NCI-H345 (cell line): ENCODE measurements at places on chromosomes 2 and 18.

GRCh38 chr18:22778996-22779395 is 154.1 kb upstream of the RBBP8 start:
- peak; percentile 71 for DNase-seq

- DNase-seq: no peak
Measured at GRCh38 chr18:70046207-70046606, 98.5 kb upstream of the CD226 start.

DNA sequence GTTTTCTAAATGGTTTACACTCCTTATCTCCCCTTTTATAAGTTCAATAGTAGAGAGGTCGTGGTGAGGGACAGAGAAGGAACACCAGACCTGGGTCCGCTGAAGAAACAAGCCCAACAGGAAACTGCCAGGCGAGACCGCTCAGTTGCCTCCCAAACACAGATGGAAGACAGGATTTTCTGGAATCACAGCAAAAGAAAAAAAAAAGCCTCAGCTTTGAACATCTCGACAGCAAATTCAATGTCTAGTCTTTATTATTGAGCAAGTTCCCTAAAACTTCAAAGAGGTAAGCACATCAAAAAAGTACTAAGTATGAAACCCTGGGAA is 33.5 kb upstream of the GNAL start:
- no peak for DNase-seq

DNA sequence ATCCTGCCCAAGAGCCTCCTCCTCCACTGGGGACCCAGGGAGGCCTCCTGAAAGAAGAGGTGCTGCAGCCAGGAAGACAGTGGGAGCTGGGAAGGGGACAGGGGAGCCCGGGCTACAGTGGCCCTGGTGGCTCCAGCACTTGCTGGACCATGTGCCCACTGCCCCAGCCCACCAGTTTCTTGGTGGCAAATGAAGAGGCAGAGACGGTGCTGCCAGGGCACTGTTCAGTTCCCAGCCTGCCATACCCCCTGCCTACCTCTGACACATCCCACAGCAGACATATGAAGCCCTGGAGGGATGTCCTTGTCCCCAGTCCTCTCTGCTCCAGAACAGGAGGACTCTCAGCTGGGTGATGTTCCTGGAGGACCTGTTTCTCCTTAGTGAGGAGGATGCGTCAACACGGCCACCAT is 3.7 kb downstream of the RAMP1 start:
- no peak for DNase-seq

- DNase-seq: no peak
Measured at GRCh38 chr2:159046966-159047365, 78.5 kb downstream of the TANC1 start.

DNA sequence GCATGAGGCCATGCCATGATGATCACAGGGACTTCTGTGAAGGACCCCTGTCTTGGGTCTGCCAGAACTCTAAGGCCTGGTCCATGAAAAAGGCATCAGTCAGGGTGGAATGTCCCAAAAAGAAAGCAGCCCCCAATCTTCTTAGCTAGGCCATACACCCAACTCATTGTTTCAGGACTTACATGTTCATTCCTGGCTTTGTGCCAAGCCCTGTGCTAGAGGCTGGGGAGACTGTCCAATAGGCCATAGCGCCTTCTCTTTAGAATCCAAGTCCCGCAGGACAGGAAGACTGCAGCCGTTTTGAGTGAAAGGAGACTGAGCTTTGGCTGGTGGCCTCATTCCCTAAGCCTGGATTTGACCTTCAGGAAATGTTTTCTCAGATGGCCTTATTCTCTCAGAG is 247.3 kb downstream of the PRKCE start:
- DNase-seq: no peak

DNA sequence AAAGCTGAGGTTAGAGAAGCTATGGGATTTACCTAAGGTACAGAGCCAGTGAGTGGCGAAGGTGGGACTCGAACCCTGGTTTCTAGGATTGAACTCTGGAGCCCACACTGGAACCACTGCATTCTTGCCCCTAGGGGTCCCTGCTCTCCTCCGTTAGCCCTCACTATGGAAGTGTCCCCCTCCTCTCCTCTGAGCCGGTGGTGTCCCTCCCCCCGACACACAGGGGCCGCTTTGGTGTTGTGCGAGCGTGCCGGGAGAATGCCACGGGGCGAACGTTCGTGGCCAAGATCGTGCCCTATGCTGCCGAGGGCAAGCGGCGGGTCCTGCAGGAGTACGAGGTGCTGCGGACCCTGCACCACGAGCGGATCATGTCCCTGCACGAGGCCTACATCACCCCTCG is 8.5 kb upstream of the GMPPA start:
- DNase-seq: no peak

GRCh38 chr2:46461709-46462171 is 17.6 kb upstream of the TMEM247 start:
- DNase-seq: no peak

DNA sequence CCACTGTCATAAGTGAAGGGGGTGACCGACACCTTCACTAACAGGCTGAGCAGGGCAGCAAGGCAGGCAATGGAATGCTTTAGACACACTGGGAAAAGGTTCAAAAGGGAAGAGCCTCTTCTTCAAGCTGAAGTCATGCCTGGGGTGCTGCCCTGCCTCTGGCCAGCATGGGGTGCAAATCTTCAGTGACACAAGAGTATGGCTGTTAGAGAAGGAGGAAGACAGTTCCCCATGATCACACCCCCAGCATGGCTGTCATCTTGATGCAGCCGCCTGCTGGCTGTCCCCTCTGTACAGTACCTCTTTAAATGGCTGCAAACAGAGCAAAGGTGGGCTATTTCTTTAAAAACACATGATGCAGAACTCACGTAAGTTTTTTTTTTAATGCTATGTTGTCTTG is 71.9 kb downstream of the INPP4A start:
- no peak for DNase-seq

DNA sequence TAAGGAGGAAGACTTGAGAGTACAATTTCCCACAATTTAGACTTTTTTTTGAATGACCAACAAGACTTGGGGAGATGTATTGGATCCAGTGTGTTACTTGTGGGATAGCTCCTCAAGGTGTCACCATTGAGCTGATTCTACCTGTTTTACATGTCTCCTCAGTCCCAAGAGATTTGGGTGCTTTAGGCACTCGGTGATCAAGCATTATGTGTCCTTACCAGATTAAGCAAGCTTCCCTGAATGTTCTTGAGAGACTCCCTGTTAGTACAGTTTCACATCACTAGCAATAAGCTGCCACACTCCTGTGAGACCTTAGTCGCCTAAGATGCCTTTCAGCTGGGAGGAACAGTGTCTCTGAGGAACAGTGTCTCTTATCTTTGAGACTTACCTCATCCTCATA is 384.3 kb upstream of the SYT4 start:
- DNase-seq: peak; percentile 2

GRCh38 chr18:22088996-22089640 is 80.3 kb upstream of the GATA6 start:
- no peak for DNase-seq

GRCh38 chr2:204364860-204365535 is 180.3 kb upstream of the PARD3B start:
- no peak for DNase-seq

DNA sequence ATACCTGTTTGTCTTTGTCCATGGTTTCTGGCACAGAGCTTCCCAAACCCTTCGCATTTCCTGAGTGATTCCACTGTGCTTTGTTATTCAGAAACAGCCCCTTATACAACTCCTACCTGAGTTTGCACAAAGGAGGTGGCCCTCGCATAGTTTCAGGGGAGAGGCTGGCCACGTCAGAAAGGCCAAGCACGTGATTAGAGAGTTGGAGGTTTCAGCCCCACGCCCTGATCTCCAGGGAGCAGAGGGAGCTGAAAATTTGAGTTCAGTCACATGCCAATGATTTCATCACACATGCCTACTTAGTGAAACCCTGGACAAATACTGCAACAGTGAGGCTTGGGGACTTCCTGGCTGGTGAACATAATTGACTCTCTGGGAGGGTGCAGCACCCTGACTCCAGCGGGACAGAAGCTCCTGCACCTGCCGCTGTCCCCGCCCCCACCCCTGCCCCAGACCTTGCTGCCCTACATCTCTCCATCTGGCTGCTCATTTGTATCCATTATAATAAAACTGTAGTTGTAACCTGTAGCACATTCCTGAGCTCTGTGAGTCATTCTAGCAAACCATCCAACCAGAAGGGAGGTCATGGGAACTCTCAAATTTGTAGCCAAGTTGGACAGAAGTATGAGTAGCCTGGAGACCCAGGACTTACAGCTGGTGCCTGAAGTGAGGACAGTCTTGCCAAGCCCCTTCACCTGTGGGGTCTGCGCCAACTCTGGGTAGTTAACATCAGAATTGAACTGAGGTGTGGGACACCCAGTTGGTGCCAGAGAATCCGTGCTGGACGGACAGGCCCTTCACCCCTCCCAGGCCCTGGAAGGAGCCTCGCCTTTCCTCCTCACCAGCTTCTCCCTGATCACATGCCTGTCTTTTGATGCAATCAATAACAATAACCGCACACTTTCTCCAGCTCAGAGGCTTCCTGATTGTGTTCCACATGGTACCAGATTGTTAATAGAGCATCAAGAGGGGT is 224.3 kb downstream of the ANAPC1 start:
- DNase-seq: no peak

DNA sequence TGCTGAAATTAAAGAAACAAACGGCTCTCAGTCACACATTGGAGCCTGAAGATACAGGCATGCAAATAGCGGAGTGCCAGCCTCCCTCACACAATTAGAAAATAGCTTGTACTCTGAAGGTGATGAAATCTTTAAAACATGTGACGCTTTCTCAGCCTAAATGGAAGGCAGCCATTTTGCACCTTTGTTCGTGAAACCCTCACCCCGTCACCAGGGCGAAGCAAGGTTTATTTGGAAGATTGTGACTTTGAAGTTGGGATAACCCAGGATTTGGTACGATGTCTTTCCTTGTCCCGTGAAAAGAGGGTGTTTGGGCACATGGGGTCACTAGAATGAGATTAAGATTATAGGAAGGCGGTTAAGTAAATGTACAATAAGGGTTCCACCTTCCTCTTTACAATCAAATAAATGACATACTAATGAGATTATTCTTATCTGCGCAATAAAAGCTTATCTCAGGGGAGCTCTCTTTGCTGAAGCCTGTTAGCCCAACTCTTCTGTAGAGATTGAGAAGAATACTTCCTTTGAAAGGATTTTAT is 4.2 kb downstream of the SH3BP4 start:
- no peak for DNase-seq

DNA sequence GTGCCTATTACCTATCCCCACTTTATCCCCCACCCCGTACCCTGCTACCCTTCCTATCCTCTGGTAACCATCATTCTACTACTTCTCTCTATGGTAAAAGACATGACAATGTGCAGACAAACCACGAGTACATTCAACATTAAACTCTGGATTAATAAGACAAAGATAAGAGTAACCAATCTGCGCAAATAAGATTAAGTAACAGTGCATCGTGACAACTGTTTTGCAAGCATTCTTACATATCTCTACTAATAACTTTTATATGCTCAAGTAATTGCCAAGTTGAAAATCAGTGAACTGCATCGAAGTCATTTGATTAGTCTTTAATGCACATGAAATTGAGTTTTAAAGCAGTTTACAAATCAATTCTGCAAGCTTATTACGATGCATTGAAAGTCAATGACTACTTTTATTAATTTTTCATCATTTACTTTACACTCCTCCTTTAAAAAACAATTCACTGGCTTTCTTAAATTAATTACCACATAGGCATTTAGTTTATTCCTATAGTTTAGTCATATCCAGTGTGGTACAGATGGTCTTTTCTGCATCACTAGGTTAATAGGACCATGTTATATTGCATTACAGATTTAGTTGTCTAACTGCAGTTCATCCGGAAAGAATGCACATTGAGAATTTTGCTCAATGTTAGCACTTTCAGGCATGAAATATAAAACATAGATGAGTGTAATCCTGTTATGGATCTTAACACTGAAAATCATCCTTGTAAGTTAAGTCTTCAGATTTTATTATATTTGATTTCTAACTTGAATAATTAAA is 178.1 kb downstream of the GCA start:
- DNase-seq: no peak

GRCh38 chr2:100895934-100896685 is 76.2 kb downstream of the NPAS2 start:
- peak; percentile 55 for DNase-seq

- DNase-seq: no peak
Measured at GRCh38 chr2:189791338-189792042, 7.2 kb downstream of the PMS1 start.

DNA sequence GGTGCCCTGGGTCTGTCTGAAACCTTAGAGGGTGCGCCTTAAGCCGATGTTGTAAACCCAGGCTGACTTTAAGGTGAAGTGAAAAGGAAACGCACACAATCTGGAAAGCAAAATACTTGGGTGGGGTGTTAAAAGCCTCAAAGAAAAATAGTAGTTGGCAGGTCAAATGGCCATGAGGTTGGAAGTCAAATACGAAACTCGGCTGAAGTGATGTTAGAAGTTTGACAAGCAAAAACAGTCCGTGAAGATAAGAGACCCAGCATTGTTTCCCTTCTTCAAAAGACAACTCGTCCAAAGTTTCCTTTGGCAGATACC is 1.4 kb upstream of the CDC42EP3 start:
- DNase-seq: no peak

GRCh38 chr18:48203961-48204666 is 205.1 kb downstream of the ZBTB7C start:
- DNase-seq: no peak

- DNase-seq: no peak
Measured at GRCh38 chr2:71465356-71465755, 12.0 kb downstream of the DYSF start.

- DNase-seq: no peak
Measured at GRCh38 chr2:75278314-75278713, 79.0 kb upstream of the TACR1 start.

DNA sequence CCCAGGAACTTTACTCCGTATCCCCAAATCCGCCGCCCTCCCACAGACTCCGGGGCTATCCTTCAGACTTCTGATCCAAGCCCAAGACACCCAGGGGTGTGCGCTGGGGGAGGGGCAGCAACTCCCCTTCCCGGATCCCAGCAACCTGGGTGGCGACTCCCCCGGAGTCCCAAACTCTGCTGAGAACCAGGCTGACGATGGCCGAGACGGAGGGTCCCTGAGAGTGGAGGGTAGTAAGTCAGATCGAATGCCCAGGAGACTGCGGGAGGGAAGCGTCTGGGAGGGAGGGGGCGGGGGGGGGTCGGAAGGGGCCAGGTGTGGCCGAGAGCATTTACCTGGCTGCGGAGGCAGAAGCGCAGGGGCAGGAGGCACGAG is 7.0 kb upstream of the TNS1 start:
- DNase-seq: no peak

DNA sequence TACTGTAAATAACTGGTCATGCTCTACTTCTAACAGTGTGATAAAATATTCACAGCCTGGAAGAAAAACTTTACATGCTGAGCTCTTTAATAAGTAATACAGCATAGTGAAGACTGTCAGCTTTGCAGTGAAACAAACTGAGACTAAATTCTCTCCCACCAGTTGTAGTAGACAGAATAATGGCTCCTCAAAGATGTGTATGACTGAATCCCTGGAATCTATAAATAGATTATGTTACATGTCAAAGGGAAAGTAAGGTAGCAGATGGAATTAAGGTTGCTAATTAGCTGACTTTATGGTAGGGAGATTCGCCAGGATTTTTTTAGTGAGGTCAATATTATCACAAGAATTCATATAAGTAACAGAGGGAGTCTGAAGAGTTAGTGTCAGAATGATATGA is 609.5 kb upstream of the VRK2 start:
- DNase-seq: no peak
